ENCODE measurements at places on chromosomes 2 and 18.

DNA sequence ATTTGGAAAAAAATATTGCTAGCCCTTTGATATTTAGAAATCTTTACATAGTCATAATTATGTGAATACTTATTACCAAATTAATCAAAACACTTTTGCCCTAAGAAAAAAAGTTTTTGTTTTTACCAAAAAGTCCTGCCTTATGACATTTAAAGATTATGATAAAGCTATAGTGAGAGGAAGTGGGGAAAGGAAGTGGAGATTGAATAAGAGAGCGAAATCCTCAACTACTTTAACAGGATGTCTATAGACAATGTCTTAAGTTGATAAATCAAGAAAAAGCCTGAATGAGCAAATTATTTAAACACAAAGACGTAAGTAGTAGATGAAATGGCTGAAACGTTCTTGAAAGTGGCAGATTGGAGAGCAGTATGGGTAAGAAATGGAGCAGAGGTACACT is 20.9 kb upstream of the VPS54 start:
- DNase-seq = no peak

GRCh38 chr18:37299471-37300304 is 265.9 kb downstream of the CELF4 start:
- peak; percentile 99 for DNase-seq

- DNase-seq = no peak
These were observed 96.5 kb upstream of the BOD1L2 start for GRCh38 chr18:57050310-57050949.

- DNase-seq = no peak
These were observed 699.6 kb downstream of the NYAP2 start for GRCh38 chr2:226098861-226099745.

- DNase-seq = peak; percentile 57
These were observed 10.8 kb upstream of the ERMN start for GRCh38 chr2:157336137-157337010.

DNA sequence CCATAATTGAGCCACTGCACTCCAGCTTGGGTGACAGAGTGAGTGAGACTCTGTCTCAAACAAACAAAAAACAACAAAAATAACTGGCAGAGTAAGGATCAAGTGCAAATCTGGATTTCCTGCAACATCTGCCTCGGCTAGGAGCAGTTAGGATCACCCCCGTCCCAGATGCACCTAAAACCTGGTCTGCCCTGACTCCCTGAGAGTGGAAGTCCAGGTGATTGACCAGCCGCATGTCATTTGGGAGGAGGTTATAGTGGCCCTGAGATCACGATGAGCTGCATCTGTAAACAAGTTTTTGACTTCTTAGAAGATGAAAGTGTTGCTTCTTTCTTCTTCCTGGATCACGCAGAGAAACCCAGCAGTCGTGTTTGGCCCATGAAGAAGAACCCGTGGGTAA is 5.0 kb upstream of the ESPNL start:
- DNase-seq = no peak

Measured in fibroblast of pulmonary artery (primary cell).